Left cardiac atrium (tissue), 4 donors: ENCODE measurements at places on chromosomes 12 and 14.
A peak's percentile ranks its signal among the peaks of the same experiment; 100 is the strongest.

- no peak for DNase-seq
Observed at GRCh38 chr14:73695997-73696396, 18.2 kb downstream of the PNMA1 start.

- no peak for DNase-seq
Observed at GRCh38 chr14:78181270-78181669, 11.1 kb downstream of the NRXN3 start.

- no peak for DNase-seq
Observed at GRCh38 chr14:23641915-23642588, 5.9 kb downstream of the DHRS2 start.

GRCh38 chr14:97757491-97757890, 960.3 kb downstream of the VRK1 start:
- no peak for DNase-seq

- no peak for DNase-seq
Observed at GRCh38 chr12:61037792-61038191, 1222.4 kb upstream of the USP15 start.

- DNase-seq, result no peak
Observed at GRCh38 chr12:106722837-106723236, 51.6 kb upstream of the RIC8B start.

DNA sequence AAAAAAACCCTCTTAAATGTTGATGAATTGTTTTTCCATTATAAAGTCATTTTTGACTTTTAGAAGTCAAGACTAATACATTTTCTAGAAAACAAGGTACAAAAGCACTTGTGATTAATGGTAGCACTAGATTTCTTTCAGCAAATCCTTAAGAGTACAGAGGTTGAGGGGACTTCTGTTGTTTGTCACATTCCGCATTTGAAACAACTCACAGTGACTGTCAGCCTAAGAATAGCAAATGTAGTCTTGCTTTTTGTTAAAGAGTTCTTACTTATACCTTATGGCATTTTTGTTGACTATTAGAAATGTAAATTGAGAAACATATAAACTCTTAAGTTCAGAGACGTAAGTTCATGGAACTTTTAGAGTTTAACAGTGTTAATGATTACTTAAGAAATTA, 16.4 kb downstream of the YARS2 start:
- no peak for DNase-seq

- no peak for DNase-seq
Observed at GRCh38 chr12:49019443-49020324, 1.1 kb upstream of the PRKAG1 start.

DNA sequence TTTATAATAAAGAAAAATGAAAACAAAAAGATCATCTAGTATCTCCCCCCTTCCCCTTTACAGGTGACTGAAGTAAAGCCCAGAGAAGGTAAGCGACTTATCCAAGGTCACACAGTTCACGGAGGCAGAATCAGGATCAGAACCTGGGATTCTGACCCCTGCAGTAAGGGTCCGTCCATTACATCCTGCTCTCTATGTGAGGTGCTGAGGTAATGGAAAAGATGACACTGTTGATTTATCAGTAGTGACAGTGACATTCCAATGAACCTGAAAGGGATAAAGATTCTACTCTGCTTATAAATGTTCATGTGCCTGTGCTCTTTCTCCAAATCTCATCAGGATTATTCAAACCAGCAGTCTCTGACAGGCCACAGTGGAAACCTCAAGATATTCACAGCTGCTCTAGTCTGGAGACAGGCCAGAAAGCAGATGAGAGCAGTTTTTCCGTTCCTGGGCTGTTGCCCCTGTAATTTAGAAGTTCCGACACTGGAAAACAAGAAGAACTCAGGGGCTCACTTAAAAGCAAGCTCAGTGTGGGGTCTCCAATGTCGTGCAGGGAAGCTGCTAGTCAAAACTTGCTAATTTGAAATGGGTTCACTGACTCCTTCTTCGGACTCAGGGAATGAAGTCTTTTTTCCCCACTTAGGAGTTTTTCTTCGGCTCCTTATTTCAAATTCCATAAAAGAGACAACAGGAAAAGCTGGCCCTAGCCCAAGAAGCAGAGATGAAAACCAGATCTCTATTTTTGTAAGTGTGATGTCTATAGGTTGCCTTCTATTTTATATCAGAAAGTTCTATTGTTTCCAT, 131.8 kb upstream of the EEA1 start:
- peak; percentile 34 for DNase-seq

DNA sequence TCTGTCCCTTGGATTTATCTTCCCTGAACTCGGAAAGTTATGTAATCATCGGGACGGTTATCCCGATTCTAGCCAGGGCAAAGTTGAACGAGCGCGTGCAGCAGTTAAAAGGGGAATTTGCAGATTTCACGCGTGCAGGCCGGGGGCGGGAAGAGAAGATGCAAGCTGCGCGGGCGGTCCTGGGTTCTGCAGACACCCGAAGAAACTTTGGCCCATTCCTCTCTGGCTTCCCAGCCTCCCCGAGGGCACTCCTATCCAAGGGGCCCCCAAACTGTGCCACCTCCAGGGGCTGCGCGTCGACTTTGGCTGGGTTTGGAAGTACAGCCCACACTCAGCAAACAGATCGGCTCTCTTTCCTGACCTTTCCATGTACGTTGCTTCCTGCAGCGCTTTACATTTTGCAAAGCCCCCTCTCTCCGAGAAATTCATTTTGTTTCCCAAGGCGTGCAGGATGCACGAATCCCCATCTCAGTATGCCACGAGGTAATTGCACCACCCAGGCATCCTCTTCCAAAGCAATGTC, 941 bp upstream of the PPP1CC start:
- peak; percentile 47 for DNase-seq

GRCh38 chr12:81465191-81465590, 294.0 kb downstream of the PPFIA2 start:
- no peak for DNase-seq

- no peak for DNase-seq
Observed at GRCh38 chr12:101813117-101813516, 17.6 kb downstream of the GNPTAB start.

GRCh38 chr14:96663491-96664067, 133.6 kb upstream of the VRK1 start:
- no peak for DNase-seq

GRCh38 chr12:121893961-121894460, 5.4 kb downstream of the PSMD9 start:
- no peak for DNase-seq

DNA sequence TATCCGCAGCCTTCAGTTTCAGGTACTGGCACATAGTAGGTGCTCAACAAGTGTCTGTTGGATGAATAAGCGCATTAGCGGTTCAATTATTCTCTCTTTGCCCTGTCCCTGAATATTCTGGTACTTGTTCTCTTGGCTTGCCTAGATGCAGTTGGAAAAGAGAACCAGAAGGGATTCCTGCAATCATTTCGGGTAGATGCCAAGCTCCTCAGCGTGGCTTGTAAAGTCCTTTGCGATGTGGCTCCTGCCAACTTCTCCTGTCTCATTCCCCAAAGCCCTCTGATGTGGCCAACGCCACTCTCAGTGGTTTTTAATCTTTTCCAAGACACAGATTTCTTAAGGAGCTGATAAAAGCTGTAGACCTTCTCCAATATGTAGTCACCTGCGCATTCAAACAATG, 230.3 kb downstream of the SUDS3 start:
- DNase-seq, result no peak

DNA sequence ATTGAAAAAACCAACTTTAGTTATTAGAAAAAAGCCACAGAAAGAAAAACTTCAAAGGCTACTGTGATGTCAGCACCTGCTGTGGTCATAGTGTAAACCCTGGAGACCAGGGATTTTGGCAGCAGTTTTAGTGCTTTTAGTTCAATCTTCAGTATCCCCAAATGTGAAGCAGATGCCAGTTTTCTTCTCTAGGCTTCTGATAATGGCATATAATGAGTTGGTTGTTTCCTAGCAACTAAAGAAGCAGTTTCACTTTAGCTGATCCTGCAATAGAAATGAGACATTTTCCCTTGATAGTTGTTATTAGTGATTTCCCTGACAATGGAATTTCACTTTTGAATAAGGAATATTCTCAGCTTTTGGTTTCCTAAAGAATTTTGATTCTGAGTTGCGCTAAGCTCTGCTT, 131.2 kb downstream of the NUBPL start:
- no peak for DNase-seq

- no peak for DNase-seq
Observed at GRCh38 chr12:3837049-3837448, 36.1 kb downstream of the PARP11 start.
